Stimulated activated naive B cell treated with anti-CD40 and anti-IgM and Interleukin-4, amounts not matched to agents 10 μg/mL and 1 μg/mL and 100 μg/mL, for 72 hours (primary cell): ENCODE measurements at places on chromosomes 6 and 20.

DNA sequence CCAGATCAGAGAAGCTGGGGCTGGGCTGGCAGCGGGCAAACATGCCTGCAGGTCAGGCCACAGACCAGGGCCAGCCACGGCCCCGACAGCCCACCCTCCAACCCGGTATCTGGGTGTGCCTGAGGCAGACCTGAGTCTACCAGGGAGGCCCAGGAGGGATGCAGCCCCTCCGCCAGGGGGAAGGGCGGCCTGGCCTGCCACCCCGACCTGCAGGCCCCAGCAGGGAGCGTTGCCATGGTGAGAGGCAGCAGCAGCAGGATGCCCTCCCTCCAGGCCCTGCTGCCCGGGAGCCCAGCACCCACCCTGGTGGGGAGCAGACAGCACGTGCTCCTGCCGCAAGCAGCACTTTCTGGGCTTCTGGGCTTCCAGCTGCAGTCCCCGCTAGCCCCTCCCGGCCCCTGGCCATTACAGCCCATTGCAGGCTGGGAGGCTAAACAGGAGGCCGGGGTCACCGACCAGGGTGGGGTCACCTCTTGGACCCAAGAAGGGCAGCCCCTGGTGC, 3.8 kb upstream of the EEF1A2 start:
- H3K36me3 ChIP-seq, result no peaks in the 10 kb centered on the region
- DNase-seq, result no peak

GRCh38 chr20:49386848-49387580, 95.5 kb downstream of the KCNB1 start:
- H3K27me3 ChIP-seq, result peaks cover 40% of the 10 kb centered on the region
- no peak overlapping the region for H3K4me3 ChIP-seq
- DNase-seq, result no peak
- H3K27ac ChIP-seq, result no peak overlapping the region

DNA sequence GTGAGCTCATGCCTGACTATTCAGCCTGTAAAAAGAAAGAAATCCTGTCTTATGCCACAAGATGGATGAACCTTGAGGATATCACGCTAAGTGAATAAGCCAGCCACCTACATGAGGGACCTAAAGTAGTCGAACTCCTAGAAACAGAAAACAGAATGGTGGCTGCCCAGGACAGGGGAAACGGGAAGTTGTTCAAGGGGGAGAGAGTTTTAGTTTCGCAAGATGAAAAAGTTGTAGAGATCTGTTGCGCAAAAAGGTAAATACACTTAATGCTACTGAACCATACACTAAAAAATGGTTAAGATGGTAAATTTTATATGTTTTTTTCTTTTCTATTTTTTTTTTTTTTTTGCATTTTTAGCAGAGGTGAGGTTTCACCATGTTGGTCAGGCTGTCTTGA, 74.1 kb upstream of the RALY start:
- H3K4me3 ChIP-seq, result no peak overlapping the region
- no peak overlapping the region for H3K27ac ChIP-seq
- H3K27me3 ChIP-seq, result peaks cover 15% of the 10 kb centered on the region
- no peaks in the 10 kb centered on the region for H3K36me3 ChIP-seq

DNA sequence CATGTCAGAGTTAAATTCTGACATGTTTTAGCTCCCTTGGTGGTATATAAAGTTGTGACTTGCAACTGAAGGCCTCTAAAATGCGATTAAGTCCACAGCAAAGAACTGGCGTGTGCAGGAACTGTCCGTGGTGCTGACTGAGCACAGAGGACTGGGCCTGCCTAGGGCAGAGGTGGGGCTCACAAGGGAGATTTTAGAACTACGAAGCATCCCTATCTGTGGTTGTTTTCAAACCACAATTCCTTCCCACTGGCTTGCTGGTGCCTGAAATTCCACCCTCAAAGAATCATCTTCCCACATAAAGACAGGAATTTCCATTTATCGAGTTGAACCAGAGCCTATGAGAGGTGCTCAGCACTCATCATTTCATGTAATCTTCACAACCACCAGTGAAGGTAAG, 30.1 kb downstream of the RIMS4 start:
- H3K4me1 ChIP-seq, result no peaks in the 10 kb centered on the region
- H3K27me3 ChIP-seq, result peaks cover 19% of the 10 kb centered on the region
- DNase-seq, result no peak
- H3K27ac ChIP-seq, result no peak overlapping the region

- no peaks in the 10 kb centered on the region for H3K36me3 ChIP-seq
- H3K4me3 ChIP-seq, result no peak overlapping the region
- no peak for DNase-seq
- H3K27me3 ChIP-seq, result no peaks in the 10 kb centered on the region
These were observed 110.3 kb upstream of the NUP153 start for GRCh38 chr6:17816921-17817611.

DNA sequence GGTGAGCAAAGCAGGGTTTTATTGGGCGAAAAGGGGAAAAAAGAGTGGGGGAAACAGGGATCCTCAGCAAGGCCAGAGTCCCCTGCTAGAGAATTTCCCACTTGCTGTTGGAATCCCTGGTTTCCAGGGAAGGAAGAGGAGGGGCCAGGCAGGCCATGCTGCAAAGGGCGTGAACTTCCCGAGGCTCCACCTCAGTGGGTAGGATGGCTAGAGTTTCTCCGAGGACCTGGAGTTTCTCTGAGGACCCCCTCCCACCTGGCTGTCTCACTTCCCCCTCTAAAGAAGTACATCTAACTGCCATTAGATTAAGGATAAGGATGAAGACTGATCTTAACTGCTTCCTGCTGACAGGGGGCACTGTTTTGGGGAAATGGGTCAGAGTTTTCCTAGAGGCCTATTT, 1239.3 kb upstream of the GJE1 start:
- no peak for DNase-seq
- peaks cover 9% of the 10 kb centered on the region for H3K4me1 ChIP-seq
- H3K27ac ChIP-seq, result no peak overlapping the region

DNA sequence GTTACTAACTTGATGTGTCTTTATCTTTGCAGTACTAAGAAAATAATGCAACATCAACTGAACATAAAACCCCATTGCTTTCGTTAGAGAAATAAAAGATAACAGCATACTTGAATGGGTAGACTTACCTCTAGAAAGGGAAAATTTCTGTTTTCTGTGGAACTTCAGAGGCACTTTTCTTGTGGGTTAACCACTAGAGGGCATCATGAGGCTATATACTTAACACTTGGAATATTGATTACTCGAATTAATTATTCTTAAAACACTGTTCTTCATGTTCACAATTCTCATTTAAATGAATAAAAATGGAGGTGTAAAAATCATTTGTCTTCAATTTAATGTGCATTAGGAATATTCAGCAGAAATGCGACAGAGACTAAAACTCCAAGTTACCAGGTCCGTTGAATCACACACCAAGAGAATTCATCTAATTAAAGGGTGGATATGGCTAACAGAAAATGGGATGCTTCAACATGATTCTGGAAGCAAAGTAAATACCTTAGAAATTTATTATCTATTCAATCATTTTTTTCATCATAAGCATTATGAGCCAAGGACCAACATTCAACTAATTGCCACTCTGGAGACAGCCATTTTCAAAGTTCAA, 330.8 kb upstream of the PREP start:
- no peaks in the 10 kb centered on the region for H3K36me3 ChIP-seq
- no peaks in the 10 kb centered on the region for H3K4me1 ChIP-seq
- H3K27ac ChIP-seq, result no peak overlapping the region
- no peaks in the 10 kb centered on the region for H3K27me3 ChIP-seq
- no peak for DNase-seq
- H3K4me3 ChIP-seq, result no peak overlapping the region
